Large intestine (tissue), 12 donors: ENCODE measurements at places on chromosomes 16 and 17. TPM values are rescaled to one million over a fixed set of nuclear protein-coding genes. Genes with fewer than 3 reads are reported as not detected.

DNA sequence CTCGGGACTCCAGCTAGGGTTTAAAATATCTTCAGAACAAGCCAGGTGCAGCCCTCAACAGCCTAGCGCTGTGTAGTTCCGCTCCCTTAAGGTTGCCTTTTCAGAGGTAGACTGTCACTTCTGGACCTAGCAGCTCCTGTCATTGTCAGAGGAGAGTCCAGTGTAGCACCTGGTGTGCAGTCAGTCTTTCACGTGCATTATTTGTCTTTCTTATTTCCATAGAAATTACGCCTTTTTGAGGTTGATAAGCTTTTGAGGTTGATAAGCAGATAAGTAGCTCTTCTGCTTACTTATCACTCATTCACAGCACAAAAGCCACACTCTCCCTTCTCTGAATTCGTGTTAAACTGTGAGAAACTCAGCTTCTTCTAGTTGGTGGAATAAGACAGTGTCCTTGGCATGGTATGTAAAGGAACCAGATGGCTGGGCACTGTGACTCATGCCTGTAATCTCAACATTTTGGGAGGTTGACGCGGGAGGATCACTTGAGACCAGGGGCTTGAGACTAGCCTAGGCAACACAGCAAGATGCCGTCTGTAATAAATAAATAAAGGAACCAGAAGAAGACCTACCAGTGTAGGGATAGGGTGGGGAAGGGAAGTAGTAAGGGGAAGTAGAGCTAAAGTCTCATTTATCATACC, 10.2 kb downstream of the EEF2K start:
- no peak overlapping the region for H3K4me3 ChIP-seq
- H3K27ac ChIP-seq = no peak overlapping the region
- H3K4me1 ChIP-seq = peaks cover 11% of the 10 kb centered on the region

DNA sequence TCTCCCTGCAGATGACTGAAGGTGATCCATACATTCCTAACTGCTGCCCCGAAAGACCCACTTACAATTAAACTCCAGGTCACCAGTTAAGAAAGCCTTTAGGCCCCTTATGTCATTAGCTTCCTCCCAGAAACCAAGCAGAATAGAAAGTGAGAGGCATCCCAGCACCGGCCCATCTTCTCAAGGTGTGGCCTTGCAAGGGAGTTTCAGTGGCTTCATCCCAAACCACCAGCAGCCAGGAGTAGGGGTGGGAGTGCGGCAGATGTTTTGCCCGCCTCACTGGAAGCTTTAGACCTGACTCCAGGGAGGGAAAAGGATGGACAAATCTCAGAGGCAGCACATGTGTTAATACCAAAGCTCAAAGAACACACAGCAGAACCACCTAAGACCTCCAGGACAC, 5.1 kb downstream of the ZFHX3 start:
- no peaks in the 10 kb centered on the region for H3K36me3 ChIP-seq
- H3K4me3 ChIP-seq = no peak overlapping the region
- no peaks in the 10 kb centered on the region for H3K27me3 ChIP-seq

DNA sequence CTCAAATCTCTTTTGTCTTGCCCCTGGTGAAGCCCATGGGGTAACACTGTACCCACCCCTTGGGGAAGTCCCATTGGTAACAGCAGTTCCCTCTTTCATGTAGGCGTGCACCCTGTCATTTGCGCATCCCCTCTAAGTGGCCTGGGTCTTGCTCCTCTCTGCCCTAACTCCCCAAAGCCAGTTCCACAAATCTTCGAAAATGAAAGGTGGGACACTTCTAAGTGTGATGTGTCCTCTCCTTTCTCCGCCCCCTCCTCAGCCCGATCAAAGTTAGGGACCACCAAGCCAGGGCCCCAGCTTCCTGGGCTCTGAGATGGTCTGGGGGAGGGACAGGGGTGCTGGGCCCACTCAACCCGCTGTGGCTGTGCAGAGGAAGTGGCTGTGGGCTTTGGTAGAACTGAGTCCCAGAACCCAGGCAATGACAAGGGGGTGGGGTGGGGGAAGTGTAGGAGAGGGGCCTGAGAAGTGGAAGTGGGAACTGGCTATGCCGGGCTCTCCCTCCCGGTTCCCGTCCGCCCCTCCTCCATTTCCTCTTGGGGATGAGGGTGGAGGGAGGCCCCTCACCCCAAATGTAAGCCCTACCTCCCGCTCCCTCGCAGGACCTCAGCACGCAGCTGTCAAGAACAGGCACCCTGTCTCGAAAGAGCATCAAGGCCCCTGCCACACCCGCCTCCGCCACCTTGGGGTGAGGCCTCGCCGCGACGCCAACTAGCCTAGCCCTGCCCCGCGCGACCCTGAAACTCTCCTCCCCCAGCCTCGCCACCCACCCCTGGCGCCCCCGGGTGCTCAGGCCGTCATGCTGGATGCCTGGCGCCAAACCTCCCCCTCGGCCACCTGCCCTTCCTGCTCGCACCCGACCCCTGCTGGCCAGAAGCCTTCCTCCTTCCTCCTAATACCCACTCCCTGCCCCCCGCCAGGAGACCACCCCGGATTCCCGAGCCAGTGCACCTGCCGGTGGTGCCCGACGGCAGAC, 8.7 kb downstream of the ABI3 start:
- peaks cover 8% of the 10 kb centered on the region for H3K4me1 ChIP-seq
- peaks cover 32% of the 10 kb centered on the region for H3K27me3 ChIP-seq
- no peak overlapping the region for H3K4me3 ChIP-seq
- DNase-seq = no peak
- no peaks in the 10 kb centered on the region for H3K36me3 ChIP-seq
- no peak overlapping the region for H3K27ac ChIP-seq

DNA sequence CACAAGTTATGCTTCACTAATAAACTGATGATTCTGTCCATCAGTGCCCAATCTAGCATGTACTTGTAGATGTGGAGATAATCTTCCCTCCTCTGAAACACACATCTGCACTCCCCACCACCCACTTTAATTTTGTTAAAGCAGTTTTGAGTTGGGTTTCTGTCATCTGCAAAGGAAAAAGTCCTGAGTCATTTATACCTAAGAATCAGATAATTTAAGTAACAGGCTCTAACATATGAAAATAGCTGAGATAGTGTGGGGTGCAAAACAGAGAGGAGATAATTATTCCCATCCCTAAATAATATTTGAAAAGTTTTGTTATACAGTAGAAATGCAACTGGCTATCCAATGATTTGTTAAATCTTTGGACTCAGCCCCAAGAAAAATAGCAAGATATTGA, 67.7 kb upstream of the ALOX12 start:
- H3K36me3 ChIP-seq = no peaks in the 10 kb centered on the region
- DNase-seq = no peak
- no peaks in the 10 kb centered on the region for H3K27me3 ChIP-seq
- H3K27ac ChIP-seq = no peak overlapping the region

DNA sequence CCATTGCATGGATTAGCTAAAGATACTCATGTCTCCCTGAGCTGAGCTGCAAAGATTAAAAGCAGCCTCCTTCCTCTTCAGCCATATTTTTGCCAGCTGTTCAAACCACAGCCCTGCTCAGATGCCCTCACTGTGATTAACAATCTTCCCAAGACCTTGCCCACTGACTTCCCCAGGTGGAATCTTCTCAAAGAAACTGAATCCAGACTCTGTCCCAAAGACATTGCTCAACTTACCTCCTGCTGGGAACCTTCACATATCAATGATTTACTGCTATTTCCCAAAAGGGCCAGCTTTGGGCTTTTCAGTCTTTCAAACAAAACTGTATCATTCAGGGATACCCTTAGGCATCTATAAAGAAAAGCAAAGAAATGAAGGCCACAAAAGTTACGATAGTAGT, 9.2 kb downstream of the C17orf67 start:
- no peaks in the 10 kb centered on the region for H3K36me3 ChIP-seq
- H3K4me3 ChIP-seq = no peak overlapping the region
- no peak overlapping the region for H3K27ac ChIP-seq

DNA sequence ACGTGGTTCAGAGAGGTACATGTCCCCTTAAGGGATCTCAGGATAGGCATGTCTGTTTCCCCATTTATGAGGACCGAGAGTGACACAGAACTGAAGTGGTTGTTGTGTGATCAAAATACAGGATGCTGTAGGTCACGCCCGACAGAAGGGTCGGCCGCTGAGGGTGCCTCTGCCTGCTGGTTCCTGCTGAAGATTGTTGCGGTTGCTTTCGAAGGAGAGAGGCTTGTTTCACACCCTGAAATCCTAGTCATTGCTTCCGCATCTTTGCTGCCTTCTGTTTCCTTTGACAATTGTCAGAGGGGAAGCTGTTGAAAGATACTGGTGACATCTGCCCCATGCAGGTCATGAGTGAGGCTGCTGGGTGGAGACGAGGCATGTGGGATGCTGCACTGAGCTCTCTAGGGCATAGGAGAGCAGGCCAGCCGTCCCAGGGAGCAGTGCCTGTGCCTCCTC, 3.8 kb upstream of the NAT9 start:
- peak overlapping the region; percentile 27 for H3K27ac ChIP-seq
- peak; percentile 27 for DNase-seq
- no peaks in the 10 kb centered on the region for H3K27me3 ChIP-seq
- H3K4me3 ChIP-seq = no peak overlapping the region

GRCh38 chr17:7883781-7884386, 4.7 kb upstream of the CHD3 start:
- peak overlapping the region; percentile 63 for H3K27ac ChIP-seq
- DNase-seq = peak; percentile 70
- H3K4me3 ChIP-seq = peak overlapping the region; percentile 40

GRCh38 chr16:57720142-57720575, 15.4 kb upstream of the KATNB1 start:
- H3K27ac ChIP-seq = no peak overlapping the region
- H3K27me3 ChIP-seq = no peaks in the 10 kb centered on the region
- no peak overlapping the region for H3K4me3 ChIP-seq

DNA sequence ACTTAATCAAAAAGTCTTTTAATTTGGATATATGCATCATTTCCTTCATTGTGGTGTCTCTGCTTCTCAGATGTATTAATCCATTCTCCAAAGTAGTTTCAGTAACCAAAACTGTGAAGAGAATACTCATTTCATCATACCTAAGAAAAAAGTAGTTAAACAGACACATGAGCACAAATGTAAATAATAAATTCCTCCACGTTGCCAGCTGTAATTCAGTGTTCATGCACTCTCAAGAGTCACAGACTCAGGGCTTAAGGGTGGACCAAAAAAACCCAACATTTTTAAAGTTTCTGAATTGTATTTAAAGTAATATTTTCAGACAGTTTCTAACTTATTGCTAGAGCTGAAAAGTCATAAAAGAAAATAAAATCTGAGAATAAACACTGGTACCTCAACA, 19.0 kb downstream of the POLG2 start:
- H3K36me3 ChIP-seq = peaks cover 18% of the 10 kb centered on the region
- H3K27ac ChIP-seq = no peak overlapping the region
- no peaks in the 10 kb centered on the region for H3K4me1 ChIP-seq
- no peak overlapping the region for H3K4me3 ChIP-seq
- DNase-seq = no peak

- H3K27me3 ChIP-seq = no peaks in the 10 kb centered on the region
- H3K4me1 ChIP-seq = peaks cover 47% of the 10 kb centered on the region
- DNase-seq = no peak
Observed at GRCh38 chr17:1588821-1589585, 26.4 kb upstream of the PITPNA start.

DNA sequence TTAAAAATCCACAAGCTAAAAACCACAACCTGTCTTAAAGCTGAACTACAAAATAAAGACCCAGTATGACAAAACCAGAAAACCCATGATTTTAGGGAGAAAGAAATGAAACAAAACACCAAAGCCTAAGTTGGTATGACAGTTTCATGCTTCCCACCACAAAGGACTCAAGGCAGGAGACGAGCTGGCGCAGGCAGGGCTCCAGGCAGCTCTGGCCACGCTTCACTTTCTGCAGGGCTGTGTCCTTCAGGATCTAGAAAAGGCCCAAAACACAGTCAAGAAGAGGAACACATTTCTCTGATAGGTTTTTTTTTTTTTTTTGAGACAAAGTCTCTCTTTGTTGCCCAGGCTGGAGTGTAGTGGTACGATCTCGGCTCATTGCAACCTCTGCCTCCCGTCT, 75.3 kb downstream of the WDR59 start:
- no peak for DNase-seq
- H3K27me3 ChIP-seq = no peaks in the 10 kb centered on the region
- H3K36me3 ChIP-seq = peaks cover 78% of the 10 kb centered on the region
- no peak overlapping the region for H3K4me3 ChIP-seq

GRCh38 chr16:84404936-84405639, 36.8 kb downstream of the ATP2C2 start:
- H3K27me3 ChIP-seq = no peaks in the 10 kb centered on the region
- H3K4me3 ChIP-seq = no peak overlapping the region
- no peak for DNase-seq
- no peaks in the 10 kb centered on the region for H3K4me1 ChIP-seq
- no peaks in the 10 kb centered on the region for H3K36me3 ChIP-seq

- H3K4me3 ChIP-seq = no peak overlapping the region
- DNase-seq = no peak
- no peaks in the 10 kb centered on the region for H3K27me3 ChIP-seq
Observed at GRCh38 chr17:52546493-52546892, 388.0 kb upstream of the CA10 start.

GRCh38 chr17:45573924-45574770, 83.6 kb upstream of the PLEKHM1 start:
- H3K4me3 ChIP-seq = no peak overlapping the region
- H3K36me3 ChIP-seq = no peaks in the 10 kb centered on the region
- no peak overlapping the region for H3K27ac ChIP-seq

DNA sequence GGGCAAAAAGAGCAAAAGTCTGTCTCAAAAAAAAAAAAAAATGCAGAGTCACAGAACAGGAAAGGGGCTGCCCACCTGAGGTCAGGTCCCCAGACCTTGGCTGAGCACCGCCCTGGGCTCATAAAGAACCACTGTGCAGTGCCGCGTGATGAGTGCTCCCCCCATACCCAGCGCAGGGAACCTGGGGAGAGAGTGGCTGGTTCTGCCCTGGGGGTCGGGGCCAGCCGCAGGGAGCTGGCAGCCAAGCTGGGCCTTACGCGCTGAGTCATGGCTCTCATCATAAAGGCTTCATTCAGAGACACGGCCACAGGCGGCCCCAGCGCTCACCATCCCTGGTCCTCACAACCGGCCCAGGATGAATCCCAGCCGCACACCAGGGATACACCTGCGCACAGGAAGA, 80.7 kb downstream of the RAB11FIP4 start:
- no peaks in the 10 kb centered on the region for H3K27me3 ChIP-seq
- H3K4me1 ChIP-seq = no peaks in the 10 kb centered on the region
- H3K36me3 ChIP-seq = no peaks in the 10 kb centered on the region
- no peak for DNase-seq
- no peak overlapping the region for H3K4me3 ChIP-seq

- no peak overlapping the region for H3K27ac ChIP-seq
- H3K36me3 ChIP-seq = no peaks in the 10 kb centered on the region
- H3K4me3 ChIP-seq = no peak overlapping the region
- peaks cover 9% of the 10 kb centered on the region for H3K4me1 ChIP-seq
Observed at GRCh38 chr17:37827905-37828650, 83.2 kb upstream of the HNF1B start.

Gene PHOSPHO1
- polyA plus RNA-seq = 2.3 TPM

Gene SLX4
- 6.6 TPM for polyA plus RNA-seq

Gene CA5A
- 0.03 TPM for polyA plus RNA-seq

Gene MYH1
- 0.01 TPM for polyA plus RNA-seq

Gene NPIPA8
- polyA plus RNA-seq = 0.21 TPM

Gene KDM6B
- polyA plus RNA-seq = 24.9 TPM
